NAMALWA (cell line): ENCODE measurements at places on chromosomes 3 and 15.
A peak's percentile ranks its signal among the peaks of the same experiment; 100 is the strongest.

DNA sequence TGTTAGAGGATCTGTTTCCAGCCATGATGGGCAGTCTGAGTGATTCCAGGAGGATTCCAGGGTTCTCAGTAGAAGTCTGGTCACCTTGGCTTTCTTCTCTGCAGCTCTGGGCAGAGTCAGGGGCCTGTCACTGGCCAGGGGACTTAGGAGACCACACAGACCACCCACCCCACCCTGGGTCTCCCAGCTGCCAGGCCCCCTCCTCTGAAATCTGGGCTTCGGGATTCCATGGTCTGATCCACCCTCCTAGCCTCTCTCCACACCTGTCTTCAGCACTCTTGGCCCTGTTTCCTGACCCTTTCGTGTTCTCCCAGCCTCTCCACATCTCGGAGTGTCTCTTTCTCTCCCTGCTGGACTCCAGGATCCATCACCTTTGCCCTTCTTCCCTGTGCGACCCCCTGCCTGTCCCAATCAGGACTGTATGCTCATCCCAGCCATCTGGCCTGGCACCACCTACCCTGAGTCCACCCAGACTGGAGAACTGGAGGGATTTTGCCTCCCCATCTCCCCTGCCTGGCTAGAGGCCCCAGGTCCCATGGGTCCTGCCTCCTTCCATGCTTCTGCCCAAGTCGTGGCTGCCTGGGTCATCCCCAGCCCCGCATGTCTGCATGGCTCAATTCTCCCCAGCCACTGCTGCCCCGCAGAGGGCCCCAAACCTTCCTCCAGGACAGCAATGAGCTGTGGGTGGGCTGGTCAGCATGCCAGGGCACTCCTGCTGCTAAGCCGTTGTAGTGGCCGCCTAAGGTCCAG is 34.3 kb downstream of the GOLGA6L10 start:
- DNase-seq = no peak

- DNase-seq = no peak
Observed at GRCh38 chr3:128266453-128266852, 113.2 kb downstream of the EEFSEC start.

GRCh38 chr3:156792114-156792513 is 34.0 kb upstream of the LEKR1 start:
- no peak for DNase-seq

DNA sequence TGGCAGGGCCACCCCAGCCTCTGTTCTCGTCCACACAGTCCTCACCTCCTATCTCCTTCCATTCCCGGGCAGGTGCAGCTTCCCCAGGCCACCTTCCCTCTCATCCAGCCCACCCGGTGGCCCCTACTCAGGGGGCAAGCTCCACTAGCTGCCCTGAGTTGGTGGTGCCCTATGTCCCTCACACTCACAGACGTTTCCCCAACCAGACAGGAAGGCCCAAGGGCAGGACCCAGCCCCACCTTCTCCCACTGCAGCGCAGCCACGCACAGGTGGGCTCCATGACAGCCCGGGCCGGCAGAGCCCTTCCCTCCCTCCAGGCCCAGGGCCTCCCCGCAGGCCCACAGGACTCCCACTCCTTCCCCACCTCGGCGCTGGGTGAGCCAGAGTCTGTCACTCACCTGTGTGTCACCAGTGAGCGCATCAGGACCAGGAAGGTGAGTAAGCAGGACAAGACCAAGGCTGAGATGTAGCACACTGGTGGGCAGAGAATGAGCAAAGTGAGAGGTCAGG is 11.1 kb downstream of the ISLR start:
- DNase-seq = no peak

- no peak for DNase-seq
Observed at GRCh38 chr3:187850258-187850921, 105.1 kb upstream of the BCL6 start.

DNA sequence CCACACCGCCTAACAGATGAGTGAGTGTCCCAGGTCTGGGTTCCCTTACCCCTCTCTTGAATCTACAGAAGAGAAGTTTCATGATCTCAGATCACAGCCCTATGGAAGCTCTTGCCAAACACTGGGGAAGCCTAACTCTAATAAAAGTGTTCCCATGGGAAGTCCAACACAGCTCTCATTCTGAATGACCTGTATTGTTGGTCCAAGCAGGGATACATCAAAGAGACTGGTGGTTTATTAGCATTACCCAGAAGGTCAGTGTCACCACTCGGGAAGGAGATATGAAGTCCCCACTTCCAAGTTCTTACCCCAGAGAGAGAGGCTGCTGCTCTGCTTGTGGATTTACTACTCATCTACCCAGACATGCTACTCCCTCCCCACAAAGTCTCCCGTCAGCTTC is 9.0 kb upstream of the NCBP2 start:
- no peak for DNase-seq

- no peak for DNase-seq
Observed at GRCh38 chr3:105691633-105692032, 177.2 kb downstream of the CBLB start.

GRCh38 chr15:34889476-34889875 is 80.1 kb downstream of the AQR start:
- DNase-seq = no peak

DNA sequence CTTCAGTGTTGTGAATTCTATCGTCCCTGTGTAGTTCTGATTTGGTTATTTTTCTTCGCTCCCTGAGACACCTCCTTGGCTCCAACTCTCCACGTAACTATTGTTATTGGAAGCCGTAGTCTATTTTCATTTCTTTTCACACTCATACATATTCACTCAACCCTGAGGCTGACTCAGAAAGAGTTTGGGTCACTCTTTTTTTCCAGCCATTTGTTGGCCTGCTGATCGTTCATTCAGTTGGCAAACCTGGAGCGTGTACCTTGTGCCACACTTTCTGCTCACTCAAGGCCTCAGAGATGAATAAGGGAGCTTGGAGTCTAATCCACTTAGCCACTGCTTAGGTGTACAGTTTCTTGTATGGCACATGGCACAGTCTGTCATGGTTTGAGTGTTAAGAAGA is 22.4 kb downstream of the GYG1 start:
- no peak for DNase-seq

- no peak for DNase-seq
Observed at GRCh38 chr3:66075281-66075680, 36.6 kb upstream of the MAGI1 start.

DNA sequence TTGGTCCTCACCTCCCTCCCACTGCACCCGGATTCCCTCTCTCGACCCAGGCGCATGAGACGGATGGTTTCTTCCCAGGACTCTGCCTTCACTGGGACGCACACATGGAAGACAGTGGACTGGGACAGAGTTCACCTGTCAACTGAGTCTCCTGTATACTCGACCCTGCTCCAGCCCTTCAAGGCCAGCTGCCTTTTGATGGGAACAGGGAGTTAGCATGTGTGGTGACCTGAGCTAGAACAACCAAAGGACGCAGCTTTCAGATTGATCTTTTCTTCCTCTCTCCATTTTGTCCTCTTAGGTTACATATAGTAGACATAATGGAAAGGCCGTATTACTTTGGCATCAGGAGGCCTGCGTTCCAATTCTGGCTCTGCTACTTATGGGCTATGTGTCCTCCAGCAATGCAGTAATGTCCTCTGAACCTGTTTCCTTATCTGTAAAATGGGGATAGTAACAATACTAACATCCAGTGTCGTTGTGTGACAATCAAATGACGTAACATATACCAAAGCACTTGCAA is 94.1 kb downstream of the PEX5L start:
- DNase-seq = no peak

GRCh38 chr3:67384760-67385397 is 269.5 kb downstream of the SUCLG2 start:
- peak; percentile 53 for DNase-seq

DNA sequence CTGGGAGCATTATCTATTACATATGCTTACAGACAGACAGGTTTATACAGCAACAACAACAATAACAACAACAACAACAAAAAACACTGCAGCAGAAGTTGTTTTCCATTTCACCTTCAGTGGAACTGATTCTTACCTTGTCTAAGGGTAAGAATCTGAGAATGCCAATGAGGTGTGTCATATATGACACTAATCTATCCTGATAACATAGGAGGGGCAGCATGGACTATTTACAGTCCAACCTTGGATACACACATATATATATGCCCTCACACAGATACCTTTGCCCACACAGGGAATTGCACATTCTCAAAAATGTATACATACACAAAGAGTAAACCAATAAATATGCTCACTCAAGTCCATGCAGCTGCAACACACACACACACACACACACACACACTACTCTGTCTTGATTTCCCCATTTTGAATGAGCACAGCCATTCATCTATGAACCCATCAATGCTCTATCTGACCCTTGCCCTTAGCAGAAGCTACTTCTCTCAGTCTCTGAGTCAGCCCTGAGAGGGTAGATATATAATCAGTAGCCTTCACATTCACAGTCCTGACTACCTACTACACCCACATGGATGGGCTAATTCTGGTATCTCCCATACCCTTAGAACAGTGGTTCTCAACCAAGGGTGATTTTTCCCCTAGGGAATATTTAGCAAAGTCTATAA is 9.7 kb upstream of the TRANK1 start:
- DNase-seq = no peak

- no peak for DNase-seq
Observed at GRCh38 chr3:170220871-170221270, 1.4 kb upstream of the PRKCI start.

DNA sequence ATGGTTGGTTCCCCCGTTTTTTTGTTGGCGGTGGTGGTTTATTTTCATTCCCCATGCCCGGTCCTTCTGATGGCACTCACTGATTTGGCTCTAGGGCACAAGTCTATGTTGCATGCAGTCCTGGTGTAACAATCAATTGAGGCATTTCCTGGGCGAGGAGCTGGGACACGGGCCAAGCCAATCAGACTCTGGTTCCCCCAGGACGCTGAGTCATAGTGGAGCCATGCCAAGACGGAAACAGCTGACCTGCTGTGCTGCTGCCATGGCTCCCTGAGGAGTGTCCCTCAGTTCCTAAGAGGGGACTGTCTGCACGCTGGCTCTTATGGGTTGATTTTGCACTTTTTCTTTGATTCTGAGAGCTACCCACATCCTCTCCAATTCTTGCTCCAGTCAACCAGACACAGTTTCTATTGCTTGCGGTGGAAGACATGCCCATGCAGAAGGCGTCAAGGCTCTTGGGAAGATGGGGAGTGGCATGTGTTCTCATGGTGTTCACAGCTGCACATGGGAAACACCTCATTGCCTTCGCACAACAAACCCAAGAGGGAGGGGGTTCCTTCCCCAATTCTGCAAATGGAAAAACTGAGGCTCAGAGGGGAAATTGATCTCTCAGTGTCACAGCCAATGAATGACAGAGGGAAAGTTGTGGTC is 28.3 kb upstream of the ALDH1L1 start:
- no peak for DNase-seq

DNA sequence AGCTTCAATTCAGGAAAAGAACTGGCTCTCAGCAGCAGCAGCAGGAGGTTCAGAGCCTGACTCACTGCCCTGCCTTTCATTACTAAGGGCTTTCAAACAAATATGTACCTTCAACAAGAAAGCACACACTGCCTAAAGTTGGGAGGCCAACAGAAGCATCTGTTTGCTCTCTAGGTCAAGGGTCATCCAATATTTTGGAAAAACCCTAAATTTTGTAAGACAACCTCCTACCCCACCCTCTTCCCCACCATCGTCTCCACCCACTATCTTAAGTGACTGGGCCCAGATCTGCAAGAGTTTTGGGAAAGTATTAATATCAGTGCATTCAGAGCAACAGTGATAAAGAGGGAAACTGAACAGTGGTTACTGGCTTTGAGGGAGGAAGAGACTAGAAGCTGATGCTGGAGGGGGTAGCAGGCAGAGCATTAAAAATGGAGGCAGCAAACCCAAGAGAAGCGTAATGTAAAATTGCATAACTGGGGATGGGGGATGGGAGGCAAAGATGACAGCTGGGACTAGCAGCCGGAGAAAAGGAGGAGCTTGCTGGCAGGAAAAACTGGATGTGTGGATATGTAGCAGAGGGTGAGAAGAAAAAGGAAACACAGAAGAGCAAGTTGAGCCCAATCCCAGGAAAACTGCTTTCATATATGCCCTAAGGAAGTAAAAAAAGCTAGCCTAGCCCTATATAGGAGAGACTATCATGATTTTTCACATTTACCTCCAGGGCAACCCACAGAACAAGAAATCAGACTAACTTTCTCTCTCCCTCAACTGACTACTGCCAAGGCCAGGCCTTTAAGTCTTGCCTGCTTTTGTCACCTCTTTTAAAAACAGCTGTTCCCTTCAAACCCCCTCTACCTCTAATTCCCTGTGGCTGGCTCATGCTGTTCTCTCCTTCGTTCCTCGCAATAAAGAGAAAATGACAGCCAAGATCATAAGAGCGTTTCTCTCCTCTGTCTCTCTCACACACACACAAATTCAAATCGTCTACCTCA is 31.4 kb downstream of the NPTN start:
- no peak for DNase-seq

DNA sequence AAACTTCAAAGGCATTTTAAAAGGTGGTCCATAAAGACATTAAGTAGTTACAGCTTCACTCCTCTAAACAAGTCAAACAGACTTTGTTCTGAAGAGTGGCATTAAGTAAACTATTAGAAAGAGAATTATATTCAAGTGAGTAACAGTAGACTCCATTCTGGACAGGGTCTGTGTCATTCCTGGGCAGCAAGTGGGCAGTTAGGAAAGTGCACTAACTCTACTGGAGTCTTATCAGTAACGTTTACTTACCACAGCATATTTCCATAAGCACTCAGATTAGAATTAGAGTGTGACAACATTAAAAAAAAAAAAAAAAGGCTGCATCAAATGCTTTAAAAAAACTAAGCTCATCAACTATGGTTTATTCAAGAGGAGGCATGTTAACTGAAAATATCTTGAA is 10.6 kb downstream of the UBR1 start:
- DNase-seq = no peak

GRCh38 chr3:15535732-15536131 is 14.2 kb upstream of the COLQ start:
- DNase-seq = no peak

- DNase-seq = no peak
Observed at GRCh38 chr15:88981244-88982215, 68.4 kb upstream of the MFGE8 start.

GRCh38 chr3:157238457-157238856 is 78.5 kb upstream of the CCNL1 start:
- DNase-seq = no peak

- DNase-seq = no peak
Observed at GRCh38 chr3:30638685-30639412, 32.4 kb downstream of the TGFBR2 start.

DNA sequence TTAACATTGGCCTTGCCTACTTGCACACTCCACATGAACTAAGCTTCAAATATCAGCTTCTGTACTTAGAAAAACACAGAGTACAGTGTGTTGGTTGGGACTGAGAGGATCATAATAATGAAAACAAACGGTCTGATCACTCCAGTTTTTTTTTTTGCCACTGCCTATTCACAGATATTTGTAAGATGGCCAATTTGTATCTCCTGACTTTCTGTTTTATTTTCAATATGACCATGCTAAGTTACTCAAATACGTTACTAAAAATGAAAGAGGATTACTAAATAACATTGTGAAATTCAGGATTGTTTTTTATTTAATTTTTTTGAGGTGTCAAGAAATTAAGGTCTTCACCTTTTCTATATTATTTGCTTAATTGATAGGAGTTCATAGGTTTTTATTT is 595.1 kb downstream of the TUSC7 start:
- no peak for DNase-seq

- no peak for DNase-seq
Observed at GRCh38 chr15:60682615-60683014, 203.7 kb upstream of the ICE2 start.

- peak; percentile 36 for DNase-seq
Observed at GRCh38 chr15:74144153-74144775, 13.9 kb downstream of the ISLR2 start.

GRCh38 chr3:124592658-124593441 is 137.4 kb upstream of the UMPS start:
- no peak for DNase-seq

- DNase-seq = no peak
Observed at GRCh38 chr3:166637984-166638530, 742.0 kb downstream of the ZBBX start.

- DNase-seq = peak; percentile 39
Observed at GRCh38 chr15:70320482-70320881, 222.8 kb upstream of the TLE3 start.
